ENCODE measurements at places on chromosomes 16 and 17.

DNA sequence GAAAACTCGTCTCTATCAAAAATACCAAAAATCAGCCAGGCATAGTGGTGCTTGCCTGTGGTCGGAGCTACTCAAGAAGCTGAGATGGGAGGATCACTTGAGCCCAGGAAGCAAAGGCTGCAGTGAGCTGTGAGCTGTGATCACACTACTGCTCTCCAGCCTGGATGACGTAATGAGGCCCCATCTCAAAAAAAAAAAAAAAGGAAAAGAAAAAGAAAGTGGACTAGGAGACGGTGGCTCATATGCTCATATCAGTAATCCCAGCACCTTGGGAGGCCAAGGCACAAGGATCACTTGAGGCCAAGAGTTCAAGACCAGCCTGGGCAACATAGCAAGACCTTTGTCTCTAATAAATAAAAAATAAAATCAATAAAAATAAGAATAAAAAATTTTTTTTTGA, 8.8 kb upstream of the SUMO2 start:
- no peak for DNase-seq

DNA sequence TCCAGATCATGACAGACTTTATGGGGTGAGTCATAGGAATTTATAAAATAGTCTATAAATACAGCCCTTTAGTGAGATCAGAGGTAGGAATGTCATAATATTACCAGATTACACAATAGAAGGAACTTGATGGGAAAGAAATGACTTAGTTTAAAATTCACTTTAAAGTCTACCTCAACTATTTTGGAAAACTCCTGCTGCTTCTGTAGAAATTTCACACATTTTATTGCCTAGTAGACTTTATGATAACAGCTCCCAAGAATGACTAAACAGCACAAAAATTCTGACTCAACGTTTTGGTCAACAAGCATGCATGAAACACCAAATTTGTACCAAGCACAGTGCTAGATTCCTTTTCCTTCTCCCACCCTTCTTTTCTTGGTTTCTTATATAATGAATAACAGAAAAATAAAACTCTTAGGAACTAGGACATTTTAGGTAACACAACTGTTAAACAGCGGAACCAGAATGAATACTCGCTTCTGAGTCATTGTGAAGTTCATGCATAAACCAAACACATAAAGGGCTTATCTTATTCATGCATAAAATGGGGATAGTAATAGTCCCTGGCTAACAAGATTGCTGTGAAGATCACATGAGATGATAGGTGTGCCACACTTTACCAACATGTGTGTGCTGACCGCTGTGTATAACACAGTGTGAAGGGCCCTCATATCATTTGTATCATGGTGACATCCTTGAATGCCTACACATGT, 243.9 kb downstream of the CDH8 start:
- no peak for DNase-seq

- DNase-seq = peak; percentile 86
Observed at GRCh38 chr17:68035131-68035522, 408 bp upstream of the KPNA2 start.

GRCh38 chr17:64120159-64120810, 9.7 kb downstream of the ERN1 start:
- no peak for DNase-seq

DNA sequence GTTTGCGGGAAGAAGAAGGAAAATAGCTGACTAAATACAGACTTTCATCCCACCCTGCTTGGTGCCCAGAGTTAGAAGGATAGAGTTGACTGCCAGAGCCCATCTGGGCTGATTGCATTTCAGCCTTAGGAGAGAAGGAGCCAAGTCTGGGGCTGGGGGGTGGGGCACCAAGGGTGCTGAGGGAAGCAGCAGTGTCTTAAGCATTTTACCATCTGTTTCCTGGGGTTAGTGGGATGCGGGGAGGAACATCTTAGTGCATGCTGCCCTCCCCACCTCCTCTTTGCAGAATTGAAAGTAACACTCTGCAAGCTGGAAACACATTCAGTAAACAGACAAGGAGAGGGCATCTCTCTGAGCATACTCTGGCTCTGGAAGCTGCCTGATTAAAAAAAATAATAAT, 1.5 kb upstream of the ARL5C start:
- DNase-seq = no peak

GRCh38 chr17:44878627-44879221, 20.5 kb downstream of the EFTUD2 start:
- DNase-seq = peak; percentile 22

- DNase-seq = no peak
Observed at GRCh38 chr17:32156656-32157055, 14.4 kb downstream of the RHOT1 start.

- DNase-seq = no peak
Observed at GRCh38 chr17:19421926-19422325, 10.9 kb downstream of the RNF112 start.

DNA sequence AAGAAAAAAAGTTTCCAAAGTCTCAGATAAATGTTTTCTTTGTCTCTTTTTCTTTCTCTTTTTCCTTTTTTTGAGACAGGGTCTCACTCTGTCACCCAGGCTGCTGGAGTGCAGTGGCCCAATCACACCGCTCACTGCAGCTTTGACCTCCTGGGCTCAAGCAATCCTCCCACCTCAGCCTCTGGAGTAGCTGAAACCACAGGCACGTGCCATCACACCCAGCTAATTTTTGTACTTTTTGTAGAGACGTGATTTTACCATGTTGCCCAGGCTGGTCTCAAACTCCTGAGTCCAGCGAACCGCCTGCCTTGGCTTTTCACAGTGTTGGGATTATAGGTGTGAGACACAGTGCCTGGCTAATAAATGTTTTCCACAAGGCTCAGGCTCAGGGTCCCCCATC, 53.3 kb upstream of the KSR1 start:
- no peak for DNase-seq

GRCh38 chr16:25413975-25414374, 156.3 kb upstream of the ZKSCAN2 start:
- DNase-seq = no peak

- no peak for DNase-seq
Observed at GRCh38 chr17:11814655-11815262, 182.5 kb downstream of the ZNF18 start.

DNA sequence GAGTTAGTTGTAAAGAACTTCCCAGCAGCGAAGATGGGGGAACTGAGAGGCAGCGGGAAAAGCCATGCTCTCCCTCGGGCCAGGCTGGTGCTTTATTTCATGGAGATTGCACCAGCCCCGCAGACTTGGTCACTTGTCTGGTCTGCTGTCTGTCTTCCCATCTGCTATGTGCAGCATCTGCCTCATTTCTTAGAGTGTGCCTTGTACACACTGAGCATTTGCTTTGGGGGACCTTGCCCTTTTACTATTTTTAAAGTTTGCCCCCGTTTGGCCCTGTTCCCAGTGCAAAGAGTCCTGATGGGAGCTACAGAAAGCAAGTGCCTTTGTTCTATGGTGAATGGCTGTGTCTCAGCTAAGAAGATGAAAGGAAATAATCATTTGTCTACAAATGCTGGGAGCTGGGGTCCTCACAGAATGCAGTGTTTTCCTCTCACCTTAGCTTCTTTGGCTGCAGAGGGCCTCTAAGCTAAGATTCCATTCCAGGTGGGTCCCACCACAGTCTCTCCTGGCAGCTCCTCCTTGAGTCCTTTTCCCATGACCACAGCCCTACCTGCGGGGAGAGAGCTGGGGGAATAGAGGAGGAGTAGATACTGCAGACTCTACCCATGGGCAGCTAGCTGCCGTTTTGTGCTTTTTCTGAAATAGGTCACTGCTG, 25.1 kb upstream of the CNOT1 start:
- DNase-seq = no peak

- DNase-seq = no peak
Observed at GRCh38 chr16:50360033-50360778, 8.6 kb downstream of the BRD7 start.

- no peak for DNase-seq
Observed at GRCh38 chr16:55871411-55872038, 3.6 kb downstream of the CES5A start.

GRCh38 chr17:74018115-74018514, 185.4 kb upstream of the RPL38 start:
- no peak for DNase-seq

GRCh38 chr16:61887903-61888302, 148.3 kb downstream of the CDH8 start:
- no peak for DNase-seq

- no peak for DNase-seq
Observed at GRCh38 chr16:83738923-83739503, 68.8 kb upstream of the HSBP1 start.

DNA sequence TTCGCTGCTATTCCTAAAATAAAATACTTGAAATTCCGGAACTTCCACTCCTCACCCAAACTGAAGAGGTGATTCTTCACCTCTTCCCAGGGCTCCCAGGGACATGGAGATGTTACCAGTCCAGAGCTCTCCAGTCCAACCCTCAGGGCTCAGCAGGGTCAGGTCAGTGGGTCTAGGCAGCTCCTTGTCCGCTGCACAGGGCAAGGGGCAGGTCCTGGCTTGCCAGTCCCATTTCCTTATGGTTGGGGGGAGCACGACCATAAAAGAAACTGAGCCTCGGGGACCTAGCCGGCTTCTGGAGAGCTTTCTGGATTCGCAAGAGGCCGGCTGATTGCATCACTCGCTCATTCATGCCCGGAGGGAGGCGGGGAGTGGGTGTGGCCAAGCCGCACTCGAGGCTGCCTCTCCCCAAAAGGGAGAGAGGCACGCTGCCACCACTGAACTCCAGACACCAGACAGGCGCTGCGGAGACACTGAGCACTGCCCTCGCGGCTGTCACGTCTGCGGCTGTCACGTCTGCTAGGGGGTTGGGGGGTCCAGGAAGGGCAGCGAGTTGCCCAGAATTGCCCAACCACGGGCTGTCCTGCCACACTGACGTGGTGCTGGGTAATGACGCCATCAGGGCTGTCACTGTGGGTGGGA, 15.8 kb downstream of the SLC7A5 start:
- DNase-seq = peak; percentile 89

DNA sequence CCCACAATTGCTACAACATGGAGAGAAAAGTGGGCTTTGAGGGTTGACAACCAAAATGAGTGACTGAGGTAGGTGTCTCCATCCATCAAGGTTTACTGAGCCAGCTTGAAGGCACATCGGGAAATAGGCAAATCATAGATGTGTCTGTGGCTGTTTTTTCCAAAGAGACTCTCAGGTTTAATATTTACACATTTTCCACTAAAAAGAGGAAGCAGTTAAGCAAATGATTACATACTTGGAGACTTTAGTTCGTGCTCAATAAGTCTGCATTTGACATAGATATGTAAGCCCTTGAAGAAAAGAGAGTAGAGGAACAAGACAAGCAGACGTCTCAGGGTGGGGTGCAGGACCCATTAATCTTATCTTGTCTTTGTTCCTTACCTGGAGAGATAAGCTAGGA, 148.9 kb upstream of the COX10 start:
- DNase-seq = no peak

DNA sequence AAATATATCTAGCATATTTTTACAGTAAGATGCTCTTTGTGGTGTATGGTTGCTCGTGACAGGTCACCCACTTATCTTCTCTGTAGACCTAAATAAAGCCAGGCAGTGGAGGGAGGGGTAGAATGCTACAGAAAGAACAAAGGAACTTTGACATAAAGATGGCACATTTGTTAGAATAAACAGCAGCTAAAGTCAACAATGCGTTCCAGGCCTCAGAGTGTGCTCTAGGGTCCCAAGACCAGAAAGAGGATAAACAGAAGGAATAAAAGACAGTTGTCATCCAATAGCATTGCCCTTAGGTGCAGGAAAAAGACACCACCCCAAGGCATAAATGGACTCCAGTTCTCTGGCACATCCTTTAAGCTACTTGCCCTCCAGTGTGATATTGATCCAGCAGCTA, 523.0 kb upstream of the CDH11 start:
- DNase-seq = no peak

DNA sequence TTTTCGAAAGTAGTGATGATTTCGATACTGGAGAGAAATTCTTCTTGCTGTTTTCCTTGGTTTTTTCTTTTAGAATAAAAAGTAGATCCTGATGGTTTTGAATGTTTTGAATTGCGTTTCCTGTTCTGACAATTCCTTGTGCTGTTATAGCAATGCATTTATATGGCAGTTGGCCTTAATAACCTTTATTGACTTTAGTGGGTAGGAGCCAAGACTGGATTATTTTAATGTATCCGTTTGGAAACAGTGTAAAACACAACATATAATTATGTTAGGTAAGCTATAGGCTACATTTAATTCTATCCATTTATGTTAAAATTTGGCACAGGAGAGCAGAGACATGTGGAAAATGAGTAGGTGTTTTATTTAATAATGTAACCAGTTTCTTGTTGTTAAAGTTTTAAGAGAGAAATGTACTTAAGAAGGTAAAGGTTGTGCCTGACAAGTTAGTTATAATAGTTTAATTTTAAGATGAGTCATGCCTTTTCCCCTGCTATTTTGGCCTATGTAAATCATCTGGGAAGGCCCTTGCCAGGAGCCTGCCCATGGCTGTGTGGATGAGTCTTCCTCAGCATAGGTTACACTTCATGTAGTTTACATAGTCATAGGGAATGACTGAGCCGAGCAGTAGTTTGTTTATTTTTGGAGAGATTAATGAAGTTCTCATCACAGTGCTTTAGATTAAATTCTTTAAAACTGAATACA, 189.9 kb downstream of the FTO start:
- no peak for DNase-seq

GRCh38 chr17:16379654-16380053, 1.2 kb upstream of the UBB start:
- no peak for DNase-seq

GRCh38 chr17:61404663-61404912, 4.9 kb downstream of the TBX2 start:
- DNase-seq = no peak

Measured in activated CD4-positive, alpha-beta T cell treated with anti-CD3 and anti-CD28 coated beads, Interleukin-2, amount 50 U/mL, for 1 hour (primary cell).